Activated naive CD8-positive, alpha-beta T cell treated with anti-CD3 and anti-CD28 coated beads, Interleukin-2, amount 10 ng/mL, durations not matched to agents 7 days and 5 days (primary cell): ENCODE measurements at places on chromosomes 2 and 18.

DNA sequence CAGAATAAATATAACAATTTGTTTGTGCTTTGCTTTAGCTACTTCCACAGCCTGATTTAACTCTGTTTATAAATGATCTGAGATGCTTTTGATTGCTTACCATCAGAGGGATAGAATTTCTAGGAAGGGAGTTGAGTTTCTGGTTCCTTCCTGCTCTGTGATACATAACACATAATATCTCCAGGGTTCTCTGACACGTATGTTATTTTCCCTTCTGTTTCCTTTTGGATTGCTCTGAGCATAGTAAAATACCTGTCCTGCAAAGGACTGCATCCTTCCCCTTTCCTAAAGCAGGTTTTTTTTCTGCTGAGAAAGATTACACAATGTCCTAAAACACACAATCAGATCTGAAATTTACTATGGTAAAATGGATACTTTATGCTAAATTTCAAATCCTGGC lies 76.1 kb downstream of the CABYR start:
- peaks cover under 1% of the 10 kb centered on the region for H3K27me3 ChIP-seq
- no peak overlapping the region for H3K27ac ChIP-seq
- no peak overlapping the region for H3K4me3 ChIP-seq
- H3K36me3 ChIP-seq, result no peaks in the 10 kb centered on the region

- H3K4me1 ChIP-seq, result peaks cover 3% of the 10 kb centered on the region
- peaks cover 28% of the 10 kb centered on the region for H3K27me3 ChIP-seq
- H3K4me3 ChIP-seq, result no peak overlapping the region
- H3K36me3 ChIP-seq, result no peaks in the 10 kb centered on the region
- H3K27ac ChIP-seq, result no peak overlapping the region
Observed at GRCh38 chr2:205765151-205765550, 82.8 kb downstream of the NRP2 start.

GRCh38 chr2:120940319-120940696 lies 204.6 kb downstream of the GLI2 start:
- H3K4me1 ChIP-seq, result no peaks in the 10 kb centered on the region
- no peak overlapping the region for H3K27ac ChIP-seq
- DNase-seq, result no peak
- no peak overlapping the region for H3K4me3 ChIP-seq
- peaks cover 2% of the 10 kb centered on the region for H3K27me3 ChIP-seq

DNA sequence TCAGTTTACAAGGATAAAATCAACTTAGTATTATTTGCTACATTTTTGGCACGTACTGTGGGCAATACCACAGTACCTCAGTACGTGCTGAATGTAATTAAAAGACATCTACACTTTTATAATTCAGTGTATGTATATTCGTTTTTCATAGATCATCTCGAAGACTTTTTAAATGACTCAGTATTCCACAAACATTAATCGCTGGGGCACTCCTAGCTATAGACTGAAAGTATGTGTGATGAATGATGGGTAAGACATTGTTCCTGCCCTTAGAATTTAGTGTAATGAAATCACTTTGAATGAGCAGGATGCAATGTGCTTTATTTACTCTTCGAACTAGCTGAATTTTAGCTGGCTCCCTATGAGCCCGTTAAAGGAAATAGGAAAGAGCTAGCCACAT lies 245.6 kb upstream of the RASGRP3 start:
- H3K27me3 ChIP-seq, result peaks cover 15% of the 10 kb centered on the region
- no peaks in the 10 kb centered on the region for H3K36me3 ChIP-seq
- no peak overlapping the region for H3K4me3 ChIP-seq
- no peak overlapping the region for H3K27ac ChIP-seq
- no peaks in the 10 kb centered on the region for H3K4me1 ChIP-seq

DNA sequence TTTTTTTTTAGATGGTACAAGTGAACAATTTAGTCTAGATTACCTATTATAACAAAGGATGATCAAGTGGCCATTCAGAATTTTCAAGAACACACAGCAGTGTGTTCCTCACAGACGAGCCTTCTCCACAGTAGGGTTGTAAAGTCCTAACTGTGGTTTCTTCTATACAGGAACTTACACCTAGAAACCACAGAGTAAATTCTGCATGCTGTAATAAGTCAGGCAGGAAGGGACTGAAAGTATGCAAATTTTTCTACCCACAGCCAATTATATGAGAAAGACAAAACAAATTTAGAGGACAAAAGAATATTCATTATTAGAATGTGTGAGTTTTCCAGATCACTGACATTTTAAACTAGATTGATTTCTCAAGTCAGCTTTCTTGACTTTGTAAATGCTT lies 99.5 kb downstream of the RBMS1 start:
- peak overlapping the region; percentile 84 for H3K27ac ChIP-seq
- no peak for DNase-seq
- no peaks in the 10 kb centered on the region for H3K27me3 ChIP-seq
- H3K36me3 ChIP-seq, result peaks cover 23% of the 10 kb centered on the region
- peaks cover 53% of the 10 kb centered on the region for H3K4me1 ChIP-seq

- no peak for DNase-seq
- H3K27me3 ChIP-seq, result no peaks in the 10 kb centered on the region
- no peak overlapping the region for H3K4me3 ChIP-seq
- H3K4me1 ChIP-seq, result no peaks in the 10 kb centered on the region
Observed at GRCh38 chr2:100242476-100242875, 79.8 kb downstream of the LONRF2 start.

DNA sequence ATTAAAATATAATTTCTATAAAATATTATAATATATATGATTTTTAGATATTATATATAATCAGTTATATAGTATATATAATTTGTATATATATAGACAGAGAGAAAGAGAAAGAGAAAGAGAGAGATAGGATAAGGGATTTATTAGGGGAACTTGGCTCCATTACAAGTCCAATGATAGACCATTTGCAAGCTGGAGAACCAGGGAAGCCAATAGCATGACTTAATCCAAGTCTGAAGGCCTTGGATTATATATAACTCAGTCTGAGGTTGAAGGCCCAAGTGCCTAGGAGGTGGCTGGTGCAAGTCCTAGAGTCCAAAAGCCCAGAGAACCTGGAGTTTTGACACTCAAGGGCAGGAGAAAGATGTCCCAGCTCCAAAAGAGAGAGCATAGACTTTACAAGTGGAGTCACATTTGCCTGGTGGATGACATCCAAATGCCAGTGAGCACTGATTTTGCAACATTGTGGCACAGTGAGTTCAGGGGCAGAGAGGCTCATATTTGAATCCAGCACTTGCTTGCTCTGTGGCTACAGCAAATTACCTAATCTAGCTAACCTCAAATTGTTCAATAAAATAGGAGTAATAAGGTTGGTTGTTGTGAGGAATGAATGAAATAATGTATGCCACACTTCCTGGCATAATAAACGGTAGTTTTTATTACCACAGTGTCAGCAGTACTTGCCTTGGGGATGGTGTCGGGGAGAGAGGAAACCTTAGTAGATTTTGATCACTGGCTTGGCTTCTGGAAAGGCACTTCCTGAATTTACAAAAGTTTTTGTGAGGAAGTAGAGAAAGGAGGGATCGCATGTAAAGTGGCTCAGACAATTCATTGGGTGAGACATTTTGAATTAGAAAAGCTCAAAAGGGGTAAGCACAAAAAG lies 69.6 kb upstream of the CD28 start:
- peaks cover 2% of the 10 kb centered on the region for H3K36me3 ChIP-seq
- H3K27me3 ChIP-seq, result no peaks in the 10 kb centered on the region
- peak overlapping the region; percentile 6 for H3K27ac ChIP-seq
- peaks cover 22% of the 10 kb centered on the region for H3K4me1 ChIP-seq

DNA sequence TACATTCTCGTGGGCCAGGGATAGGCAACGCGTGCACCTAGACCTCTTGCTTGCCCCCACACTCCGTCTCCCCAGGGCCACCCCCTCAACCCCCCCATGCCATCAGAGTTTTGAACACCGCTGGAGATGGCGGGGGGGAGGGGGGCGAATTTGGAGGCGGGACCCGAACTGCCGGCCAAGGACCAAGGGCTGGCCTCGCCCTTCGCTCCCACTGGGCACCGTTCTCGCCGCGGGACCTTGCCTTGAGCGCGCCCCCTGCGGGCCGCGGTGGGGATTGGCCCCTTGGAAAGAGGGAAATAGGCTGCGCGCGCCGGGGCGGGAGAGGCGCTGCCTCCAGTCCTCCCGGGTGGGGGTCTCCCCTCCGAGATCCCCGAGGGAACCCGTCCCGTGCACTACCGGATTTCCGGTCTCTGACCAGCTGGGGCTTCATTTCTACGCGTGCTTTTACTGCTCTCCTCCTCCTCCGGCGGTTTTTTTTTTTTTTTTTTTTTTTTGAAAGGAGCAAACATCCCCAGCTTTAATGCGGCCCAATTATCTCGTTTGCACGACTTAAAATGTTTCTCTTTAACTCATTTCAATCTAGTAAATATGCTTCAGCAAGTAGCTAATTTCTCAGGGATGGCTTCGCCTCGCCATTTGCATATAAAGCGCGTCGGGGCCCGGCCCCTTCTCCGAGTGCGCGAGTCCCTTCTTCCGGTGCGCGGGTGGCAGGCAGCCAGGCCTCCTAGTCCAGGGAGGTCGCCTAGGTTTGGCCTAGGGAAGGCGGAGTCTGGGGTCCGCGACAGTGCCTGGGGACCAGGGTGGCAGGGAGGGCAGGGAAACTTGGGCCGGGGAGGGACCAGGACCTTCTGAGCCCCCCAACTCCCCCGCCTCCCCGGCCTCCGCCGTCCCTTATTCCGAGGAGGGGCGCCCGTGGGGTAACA lies 10.0 kb upstream of the GBX2 start:
- peaks cover 3% of the 10 kb centered on the region for H3K4me1 ChIP-seq
- H3K36me3 ChIP-seq, result no peaks in the 10 kb centered on the region
- H3K27ac ChIP-seq, result no peak overlapping the region
- no peak for DNase-seq

DNA sequence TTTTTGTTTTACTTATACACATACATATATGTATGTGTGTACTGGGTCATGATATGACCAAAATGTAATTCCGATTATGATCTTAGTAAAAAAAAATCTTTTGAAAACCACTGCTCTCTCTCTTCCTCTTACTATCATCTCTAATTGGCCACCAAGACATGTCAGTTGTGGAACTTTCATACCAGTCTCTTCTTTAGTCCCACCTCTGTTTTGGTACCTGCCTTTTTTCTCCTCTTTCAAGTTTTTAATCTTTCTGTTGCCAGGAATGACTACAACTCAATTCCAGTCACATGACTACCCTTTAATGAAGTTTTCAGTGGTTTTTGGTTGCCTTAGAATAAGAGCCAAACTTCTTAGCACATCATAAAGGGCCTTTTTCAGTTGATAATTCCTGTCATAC lies 17.1 kb downstream of the RBM44 start:
- H3K27ac ChIP-seq, result no peak overlapping the region
- no peak for DNase-seq
- H3K4me1 ChIP-seq, result peaks cover 2% of the 10 kb centered on the region

DNA sequence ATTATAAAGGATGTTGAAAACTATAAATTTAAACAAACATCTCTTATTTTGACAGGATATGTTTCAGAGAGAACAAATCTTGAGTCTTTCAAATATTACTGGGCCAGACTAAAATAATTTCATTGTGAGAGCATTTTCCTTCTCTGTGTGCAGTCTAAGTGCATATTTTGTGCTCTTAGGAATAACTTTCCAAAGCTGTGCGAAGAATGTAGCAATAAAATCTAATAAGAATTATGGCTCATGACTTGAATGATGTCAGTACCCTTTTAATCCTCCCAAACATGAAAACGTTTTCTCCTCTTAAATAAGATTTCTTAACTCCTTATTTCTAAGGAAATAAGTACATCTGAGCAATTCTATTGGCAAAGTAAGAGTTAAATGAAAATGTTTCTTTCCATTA lies 76.2 kb upstream of the EFEMP1 start:
- H3K4me3 ChIP-seq, result no peak overlapping the region
- no peaks in the 10 kb centered on the region for H3K27me3 ChIP-seq
- no peak overlapping the region for H3K27ac ChIP-seq
- no peaks in the 10 kb centered on the region for H3K4me1 ChIP-seq

DNA sequence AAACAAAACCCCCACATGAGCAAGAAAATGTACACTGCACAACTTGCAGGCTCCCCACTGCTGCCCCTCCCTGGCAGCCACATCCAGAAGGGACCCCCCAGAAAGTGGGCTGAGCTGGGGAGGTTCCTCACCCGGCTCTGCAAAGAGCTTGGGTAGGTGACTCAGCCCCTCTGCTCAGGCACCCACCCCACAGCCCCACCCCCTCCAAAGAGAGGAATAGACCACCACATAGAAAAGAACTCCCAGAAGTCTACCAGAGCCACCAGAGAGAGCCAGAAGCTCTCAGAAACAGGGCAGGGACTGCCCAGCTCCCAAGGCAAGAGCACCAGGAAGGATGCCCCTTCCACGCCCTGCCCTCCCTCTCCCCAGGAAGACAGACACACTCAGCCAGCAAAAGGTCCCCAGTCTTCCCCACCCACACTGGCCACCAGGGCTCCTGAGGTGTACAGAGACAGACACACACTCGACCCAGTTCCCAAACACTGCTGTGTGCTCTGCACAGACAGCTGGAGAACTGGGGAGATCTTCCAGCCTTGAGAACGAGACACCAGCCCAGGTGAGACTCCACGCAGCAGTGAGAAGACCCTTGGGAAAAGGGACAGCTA lies 28.2 kb downstream of the BIN1 start:
- peaks cover 54% of the 10 kb centered on the region for H3K4me1 ChIP-seq
- peak overlapping the region; percentile 94 for H3K4me3 ChIP-seq
- no peaks in the 10 kb centered on the region for H3K27me3 ChIP-seq
- H3K27ac ChIP-seq, result peak overlapping the region; percentile 99
- peaks cover 11% of the 10 kb centered on the region for H3K36me3 ChIP-seq

- no peak for DNase-seq
- H3K27ac ChIP-seq, result peak overlapping the region; percentile 19
- no peaks in the 10 kb centered on the region for H3K27me3 ChIP-seq
- H3K4me1 ChIP-seq, result peaks cover 45% of the 10 kb centered on the region
- H3K4me3 ChIP-seq, result peak overlapping the region; percentile 1
Observed at GRCh38 chr2:26770986-26771586, 7.0 kb downstream of the SLC35F6 start.

DNA sequence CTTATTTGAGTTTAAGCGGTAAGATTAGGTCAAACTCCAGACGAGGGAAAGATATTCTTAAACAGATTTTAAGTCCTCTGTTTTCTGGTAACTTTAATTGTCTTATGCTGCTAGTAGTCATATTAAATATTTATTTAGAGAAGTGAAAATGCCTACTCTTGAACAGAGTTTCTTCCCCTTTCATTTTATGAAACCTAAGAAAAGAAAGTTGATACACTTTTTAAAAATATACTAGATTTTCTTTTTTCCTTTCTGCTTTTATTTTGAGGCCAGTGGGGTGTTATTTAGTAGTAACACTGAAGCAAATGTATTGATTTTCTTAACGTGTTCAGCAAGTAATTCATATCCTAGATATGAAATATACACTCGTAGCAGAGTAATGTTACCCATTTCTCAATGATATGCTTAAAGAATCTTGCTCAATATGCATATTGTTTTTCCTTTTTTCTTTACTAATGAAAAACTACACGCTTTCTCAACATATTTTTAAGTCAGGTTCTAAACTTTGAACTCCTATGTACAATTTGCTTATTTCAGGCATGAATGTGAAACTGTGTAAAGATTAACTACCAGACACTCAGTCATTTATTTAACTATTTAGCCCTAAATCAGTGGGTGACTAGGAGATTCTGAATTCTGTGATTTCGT lies 691 bp downstream of the KYNU start:
- no peak for DNase-seq
- H3K27ac ChIP-seq, result no peak overlapping the region
- peaks cover 4% of the 10 kb centered on the region for H3K27me3 ChIP-seq
- H3K36me3 ChIP-seq, result no peaks in the 10 kb centered on the region
- H3K4me3 ChIP-seq, result no peak overlapping the region
